ENCODE measurements at places on chromosomes 7 and 10.

DNA sequence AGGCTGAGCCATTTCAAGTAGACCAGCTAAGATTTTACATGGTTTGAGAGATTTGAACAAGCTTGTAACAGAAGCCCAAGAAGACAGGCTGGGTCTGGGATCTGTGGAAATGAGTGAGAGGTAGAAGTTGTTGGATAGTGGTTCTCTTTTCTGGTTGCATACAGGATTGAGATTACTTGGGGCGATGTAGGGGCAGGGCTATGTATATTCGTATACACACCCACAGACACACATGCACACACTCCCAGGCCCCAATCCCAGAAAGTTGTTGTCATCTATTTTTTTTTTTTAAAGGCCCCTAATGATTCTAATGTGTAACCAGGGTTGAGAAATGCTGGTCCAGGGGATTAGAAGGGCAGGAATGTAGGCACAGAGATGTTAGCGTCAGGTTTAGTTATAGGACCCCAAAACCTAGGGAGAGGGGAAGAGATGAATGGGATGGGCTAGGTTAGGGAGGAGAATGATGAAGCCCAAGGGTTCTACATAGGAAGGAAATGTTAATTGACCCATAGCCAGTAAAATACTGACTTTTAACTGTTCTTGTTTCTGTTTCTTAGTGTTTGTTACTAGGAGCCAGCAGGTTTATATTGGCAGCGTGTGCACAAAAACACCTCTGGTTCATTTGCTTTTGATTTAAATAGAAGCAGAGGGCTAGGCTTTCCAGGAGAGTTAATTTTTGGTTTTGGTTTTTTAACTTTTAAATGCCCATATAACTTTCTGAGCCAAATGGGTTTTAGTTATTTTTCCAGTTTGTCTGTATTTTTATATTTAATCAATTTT, 7.8 kb downstream of the TAX1BP1 start:
- DNase-seq, result no peak

DNA sequence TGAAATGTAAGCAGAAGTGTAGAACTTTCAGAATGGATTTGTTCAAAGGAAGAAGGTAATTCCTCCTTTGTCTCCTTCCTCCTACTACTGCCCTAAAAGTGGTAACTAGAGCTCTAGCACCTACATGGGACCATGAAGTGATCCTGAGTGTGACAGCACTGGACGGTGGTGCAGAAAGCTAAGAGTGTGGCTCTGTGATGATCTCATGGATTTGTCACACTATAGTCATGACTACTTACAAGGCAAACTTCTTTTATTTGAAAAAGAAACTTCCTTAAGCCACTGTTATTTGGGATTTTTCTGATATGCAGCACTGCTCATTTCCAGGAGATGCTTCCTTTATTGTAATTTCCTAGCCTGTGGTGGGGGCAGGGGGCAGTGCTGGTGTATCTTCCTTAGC, 5.8 kb upstream of the FHIP2A start:
- no peak for DNase-seq

GRCh38 chr7:71937840-71938371, 474.2 kb downstream of the CALN1 start:
- no peak for DNase-seq

GRCh38 chr7:128100225-128100948, 69.2 kb upstream of the LRRC4 start:
- no peak for DNase-seq

- no peak for DNase-seq
Measured at GRCh38 chr7:130398526-130399090, 18.3 kb downstream of the CPA1 start.
